ENCODE measurements at places on chromosomes 7 and 10.

GRCh38 chr7:138608275-138608674 lies 92.9 kb downstream of the SVOPL start:
- DNase-seq = peak; percentile 54

GRCh38 chr10:31123946-31124345 lies 92.3 kb upstream of the ZNF438 start:
- DNase-seq = no peak

GRCh38 chr7:105639667-105640493 lies 58.6 kb upstream of the EFCAB10 start:
- no peak for DNase-seq

DNA sequence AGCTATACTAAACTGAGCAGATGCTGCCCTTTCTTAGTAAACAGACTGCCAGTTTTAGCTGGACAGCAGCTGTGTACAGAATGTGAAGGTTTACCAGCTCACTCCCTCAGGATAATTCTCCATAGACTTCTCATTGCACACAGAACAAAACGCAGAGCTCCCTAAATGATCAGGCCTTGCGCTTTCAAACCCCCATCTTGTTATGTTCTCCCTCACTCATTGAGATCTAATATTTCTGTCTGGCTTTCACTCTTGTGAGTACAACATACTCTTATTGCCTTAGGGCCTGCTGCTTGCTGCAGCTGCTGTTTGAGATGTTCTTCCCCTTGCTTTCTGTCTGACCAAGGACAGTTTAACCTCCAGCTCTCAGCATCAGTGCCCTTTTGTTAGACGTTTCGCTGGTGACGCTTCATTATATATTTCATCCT lies 17.3 kb downstream of the VWDE start:
- no peak for DNase-seq

- no peak for DNase-seq
These were observed 3.6 kb downstream of the ODAD2 start for GRCh38 chr10:27995311-27995710.

GRCh38 chr10:70694418-70695141 lies 22.3 kb downstream of the ADAMTS14 start:
- no peak for DNase-seq

DNA sequence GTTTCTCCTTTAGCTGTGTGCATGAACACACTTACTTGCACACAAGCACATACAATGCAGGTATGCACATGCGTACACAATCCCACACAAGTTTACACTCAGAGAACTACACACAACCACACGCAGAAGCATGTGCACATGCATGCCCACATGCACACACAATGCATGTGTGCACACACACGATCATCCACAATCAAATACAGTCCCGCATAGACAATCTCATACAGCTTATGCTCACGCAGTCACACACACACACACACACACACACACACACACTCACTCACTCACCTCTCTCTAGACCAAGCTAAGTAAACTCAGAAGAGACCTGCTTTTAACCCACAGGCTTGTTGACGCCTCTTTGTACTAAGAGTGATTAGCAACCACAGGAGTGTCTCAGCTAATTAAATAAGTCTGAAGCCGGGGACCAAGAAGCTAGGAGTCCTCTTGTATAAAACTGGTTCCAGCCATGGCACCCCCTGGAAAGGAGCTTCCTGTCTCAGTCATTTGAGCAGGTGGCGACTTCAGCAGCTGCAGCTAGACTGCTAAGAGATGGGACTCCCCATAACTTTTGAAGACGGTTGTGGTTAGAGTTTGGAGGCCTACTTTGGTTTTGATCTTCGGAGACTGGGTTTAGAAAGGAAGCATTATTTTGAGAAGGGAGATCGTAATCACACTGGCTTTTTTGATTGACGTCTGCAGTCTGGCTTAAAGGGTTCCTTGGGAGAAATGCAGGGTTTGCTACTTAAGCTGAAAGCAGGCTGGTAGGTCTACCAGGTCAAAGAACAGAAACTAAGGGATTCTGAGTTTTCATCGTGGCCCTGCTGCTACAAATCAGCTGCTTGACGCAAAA lies 82.3 kb upstream of the ADRB1 start:
- peak; percentile 34 for DNase-seq

DNA sequence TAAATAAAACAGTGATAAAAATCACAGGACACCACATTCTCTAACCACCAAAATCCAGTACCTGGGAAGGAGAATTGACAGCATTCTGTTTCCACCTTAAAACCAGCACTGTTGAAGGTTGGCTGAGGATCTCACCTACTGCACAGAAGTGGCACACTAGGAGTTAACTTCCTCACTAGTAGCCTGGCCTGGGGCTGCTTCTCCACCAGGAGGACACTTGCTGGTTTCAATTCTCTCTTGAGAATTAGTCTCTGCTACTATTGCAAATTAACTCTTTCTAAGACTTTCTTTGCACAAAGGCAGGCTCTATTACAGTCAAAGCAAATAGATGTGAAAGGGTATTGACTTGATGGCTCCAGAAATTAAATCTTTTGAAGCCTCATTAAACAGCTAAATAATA lies 2.3 kb upstream of the CTTNBP2 start:
- no peak for DNase-seq

DNA sequence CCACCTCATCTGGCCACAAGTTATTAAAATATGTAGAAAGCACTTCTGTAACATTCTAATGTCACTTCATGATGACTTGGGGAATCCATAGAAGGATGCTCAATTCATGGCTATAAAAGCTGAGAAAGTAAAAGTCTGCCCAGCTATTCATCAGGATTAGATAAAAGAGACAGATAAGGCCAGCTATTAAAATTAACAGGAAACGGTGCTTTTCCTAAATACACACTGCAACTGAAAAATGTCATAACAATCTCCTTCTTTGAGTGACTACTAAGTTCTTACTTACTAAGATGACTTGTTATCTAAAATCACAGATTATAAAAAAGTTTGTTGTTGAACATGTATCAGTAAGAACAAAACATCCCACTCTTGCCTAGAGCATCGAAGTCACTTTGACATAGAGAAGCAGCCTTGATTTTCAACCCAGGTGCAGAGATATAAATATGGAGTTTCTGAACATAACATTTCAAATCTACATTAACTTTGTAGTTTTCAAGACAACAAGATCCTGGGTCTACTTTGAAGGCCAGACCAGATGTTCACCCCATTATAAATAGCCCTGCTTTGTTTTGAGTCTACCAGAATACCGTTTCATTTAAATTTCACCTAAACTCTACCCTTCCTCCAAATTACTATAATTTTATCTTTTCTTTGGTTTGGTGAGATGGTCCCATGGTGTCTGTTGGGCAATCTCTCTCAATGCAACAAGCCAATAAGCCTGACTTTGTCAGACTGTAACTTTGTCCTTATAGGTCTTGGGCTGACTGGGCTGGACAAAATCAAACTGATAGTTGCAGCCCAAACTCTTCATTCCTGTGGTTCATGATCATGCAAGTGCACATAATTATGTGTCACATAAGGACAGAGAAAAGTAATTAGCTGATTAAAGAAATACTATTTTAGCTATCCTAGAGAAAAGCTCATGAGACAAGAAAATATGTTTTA lies 24.0 kb downstream of the HYCC1 start:
- no peak for DNase-seq

DNA sequence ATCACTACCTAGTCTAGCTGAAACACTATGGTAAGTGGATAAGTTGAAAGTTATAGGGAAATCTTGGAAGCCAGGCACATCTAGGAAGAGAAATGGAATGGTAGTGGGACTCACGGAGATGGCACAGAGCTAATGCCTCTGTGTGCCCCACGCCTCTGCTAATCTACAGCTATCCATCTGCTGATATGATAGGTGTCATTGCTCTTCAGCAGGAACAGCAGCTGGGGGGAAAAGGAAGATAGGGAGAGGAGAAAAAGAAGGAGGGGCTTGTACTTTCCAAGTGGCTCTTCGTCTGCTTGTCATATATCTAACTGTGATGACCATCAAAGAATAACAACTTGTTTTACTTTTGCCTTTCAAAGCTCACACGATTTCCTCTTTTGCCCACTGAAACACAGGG lies 1199.1 kb upstream of the SORCS1 start:
- no peak for DNase-seq

- DNase-seq = no peak
These were observed 16.8 kb downstream of the HNRNPA2B1 start for GRCh38 chr7:26183545-26184280.

DNA sequence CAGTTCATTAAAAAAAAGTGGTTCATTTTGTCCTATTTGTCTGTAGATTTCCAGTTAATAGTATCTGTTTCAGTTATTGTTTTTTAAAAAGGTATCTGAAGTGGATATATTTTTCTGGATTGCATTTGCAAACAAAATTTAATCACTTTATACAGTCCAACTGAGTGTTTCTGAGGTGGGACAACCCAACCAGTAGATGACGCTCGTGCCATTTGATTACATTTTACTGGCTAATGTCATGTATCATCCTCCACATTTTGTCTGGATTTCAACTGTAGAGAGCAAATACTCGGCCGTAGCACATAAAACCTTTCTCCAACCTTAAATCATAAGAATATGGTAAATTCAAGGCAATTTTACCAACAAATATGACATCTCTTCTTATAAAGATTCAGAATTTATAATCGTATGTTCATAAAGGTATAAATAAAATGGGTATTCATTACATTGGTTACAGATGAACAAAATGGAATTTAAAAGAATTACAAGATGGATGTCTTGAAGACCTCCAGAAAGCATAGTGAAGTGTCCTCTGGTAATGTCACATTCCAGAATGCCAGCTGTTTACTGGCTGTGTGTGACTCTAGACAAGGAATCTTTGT lies 789.0 kb downstream of the PHTF2 start:
- no peak for DNase-seq

GRCh38 chr10:92125144-92125543 lies 165.7 kb downstream of the CPEB3 start:
- no peak for DNase-seq

- no peak for DNase-seq
These were observed 608.3 kb downstream of the SH2D4B start for GRCh38 chr10:81145975-81146374.

DNA sequence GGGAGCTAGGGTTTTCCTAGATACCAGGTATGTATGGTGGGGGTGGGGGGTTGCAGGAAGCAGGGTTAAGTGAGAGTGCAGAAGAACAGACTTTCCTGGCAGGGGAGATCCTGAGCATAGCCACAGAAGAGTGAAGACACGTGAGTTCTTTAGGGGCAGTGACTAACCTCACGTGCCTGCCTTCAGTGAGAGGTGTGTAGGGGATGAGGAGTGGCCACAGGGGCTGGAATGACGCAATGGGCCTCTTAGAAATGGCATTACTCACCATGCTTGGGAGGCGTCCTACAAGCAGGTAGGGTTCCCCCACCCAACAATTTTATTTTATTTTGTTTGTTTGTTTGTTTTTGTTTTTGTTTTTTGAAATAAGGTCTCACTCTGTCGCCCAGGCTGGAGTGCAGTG lies 698.6 kb upstream of the NRP1 start:
- DNase-seq = no peak

- no peak for DNase-seq
These were observed 121.9 kb downstream of the PAXIP1 start for GRCh38 chr7:154881026-154881425.

DNA sequence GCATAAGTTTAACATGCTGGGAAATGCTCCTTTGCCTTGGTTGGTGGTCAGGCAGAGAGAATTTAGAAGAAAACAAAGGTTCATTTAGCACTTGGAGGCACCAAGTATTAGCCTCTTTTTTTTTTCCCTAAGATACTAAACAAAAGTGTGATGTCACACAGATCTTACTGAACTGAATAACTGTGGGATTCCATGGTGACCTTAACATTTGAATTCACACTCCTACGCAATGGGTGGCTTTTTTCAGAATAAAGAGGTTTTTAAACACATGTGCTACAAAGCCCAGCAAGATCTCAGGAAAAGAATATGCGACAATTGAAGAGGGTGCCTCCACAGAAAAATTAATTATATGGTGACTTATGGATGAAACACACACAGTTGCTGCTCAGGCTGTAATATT lies 133.4 kb upstream of the ABCB5 start:
- DNase-seq = no peak

GRCh38 chr7:44285561-44285960 lies 39.8 kb downstream of the CAMK2B start:
- no peak for DNase-seq

DNA sequence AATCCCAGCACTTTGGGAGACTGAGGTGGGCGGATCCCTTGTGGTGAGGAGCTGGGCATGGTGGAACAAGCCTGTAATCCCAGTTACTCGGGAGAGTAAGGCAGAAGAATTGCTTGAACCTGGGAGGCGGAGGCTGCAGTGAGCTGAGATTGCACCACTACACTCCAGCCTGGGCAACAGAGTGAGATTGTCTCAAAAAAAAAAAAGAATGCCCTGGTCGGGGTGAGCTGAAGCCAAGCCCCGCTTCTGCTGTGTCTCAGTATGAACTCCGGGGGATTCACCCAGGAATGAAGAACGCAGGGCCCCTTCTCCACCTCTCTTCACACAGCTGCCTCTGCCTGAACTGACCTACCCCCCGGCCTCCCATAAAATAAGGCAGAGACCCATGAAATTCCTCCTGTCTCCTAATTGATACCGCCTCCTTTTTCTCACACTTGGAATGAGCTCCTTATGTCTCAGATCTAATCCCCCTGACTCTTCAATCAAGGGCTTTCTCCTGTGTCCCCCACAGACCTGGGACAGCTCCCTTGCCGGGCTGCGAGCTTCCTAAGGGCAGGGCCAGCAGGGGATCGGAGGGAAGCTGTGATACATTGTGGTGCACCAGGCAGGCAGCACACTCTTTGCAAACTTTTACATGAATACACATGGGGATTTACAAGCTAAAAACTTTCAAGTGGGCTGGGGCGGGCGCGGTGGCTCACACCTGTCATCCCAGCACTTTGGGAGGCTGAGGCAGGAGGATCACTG lies 911 bp upstream of the ZP3 start:
- no peak for DNase-seq

DNA sequence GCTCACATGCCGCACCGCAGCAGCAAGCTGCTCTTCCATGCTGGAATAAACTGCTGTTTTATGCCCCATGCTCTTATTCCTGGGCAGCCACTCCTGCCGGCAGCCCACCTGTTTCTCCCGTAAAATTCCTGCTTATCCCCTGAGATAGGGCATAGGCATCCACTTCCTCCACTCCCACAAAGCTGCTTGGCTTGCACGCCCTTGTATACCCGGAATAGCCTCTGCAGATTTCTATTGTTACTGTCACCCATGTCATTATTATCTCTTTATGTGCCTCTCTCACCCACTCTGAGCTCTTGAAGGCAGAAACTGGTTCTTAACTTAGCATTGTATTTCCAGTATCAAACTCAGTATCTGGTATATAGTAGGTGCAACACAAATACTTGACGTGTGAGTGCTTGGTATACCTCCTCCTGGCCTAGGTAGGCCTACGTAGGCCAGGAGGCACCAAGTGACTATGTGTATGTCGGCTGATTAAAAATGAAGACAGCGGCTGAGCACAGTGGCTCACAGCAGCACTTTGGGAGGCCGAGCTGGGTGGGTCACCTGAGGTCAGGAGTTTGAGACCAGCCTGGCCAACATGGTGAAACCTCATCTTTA lies 193.4 kb downstream of the CCDC3 start:
- no peak for DNase-seq

- DNase-seq = no peak
These were observed 597 bp downstream of the ZNF277 start for GRCh38 chr7:112206991-112207592.

- no peak for DNase-seq
These were observed 354.1 kb upstream of the CELF2 start for GRCh38 chr10:10663622-10664021.

Measured in activated CD4-positive, alpha-beta T cell treated with anti-CD3 and anti-CD28 coated beads, Interleukin-2, amount 50 U/mL, for 48 hours (primary cell).